ENCODE measurements at places on chromosomes 11 and 22.

DNA sequence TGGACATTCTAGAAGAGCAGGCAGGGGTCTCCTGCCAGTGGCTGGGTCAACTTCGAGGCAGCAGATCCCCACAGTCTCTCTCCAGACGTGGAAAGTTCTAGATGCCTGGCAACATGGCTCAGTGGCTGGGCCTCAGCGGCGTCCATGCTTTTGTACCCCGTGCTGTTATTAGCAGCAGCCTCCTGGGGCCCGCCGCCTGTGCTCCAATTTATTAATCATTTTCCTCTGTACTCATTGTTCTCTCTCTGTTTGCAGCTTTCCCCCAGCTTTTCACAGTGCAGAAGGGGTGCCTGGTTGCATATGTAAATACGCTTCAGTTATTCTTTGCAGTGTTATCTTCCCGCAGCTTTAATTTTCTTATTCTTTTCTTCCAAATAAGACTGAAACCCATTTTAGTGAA, 515.1 kb downstream of the TBC1D22A start:
- DNase-seq: no peak

- DNase-seq: no peak
Observed at GRCh38 chr11:92266806-92267205, 42.2 kb downstream of the FAT3 start.

- DNase-seq: no peak
Observed at GRCh38 chr11:30919389-30920152, 333.4 kb upstream of the MPPED2 start.

GRCh38 chr22:36465232-36466021, 16.0 kb downstream of the TXN2 start:
- no peak for DNase-seq

- no peak for DNase-seq
Observed at GRCh38 chr11:76007166-76007565, 192.2 kb downstream of the UVRAG start.

DNA sequence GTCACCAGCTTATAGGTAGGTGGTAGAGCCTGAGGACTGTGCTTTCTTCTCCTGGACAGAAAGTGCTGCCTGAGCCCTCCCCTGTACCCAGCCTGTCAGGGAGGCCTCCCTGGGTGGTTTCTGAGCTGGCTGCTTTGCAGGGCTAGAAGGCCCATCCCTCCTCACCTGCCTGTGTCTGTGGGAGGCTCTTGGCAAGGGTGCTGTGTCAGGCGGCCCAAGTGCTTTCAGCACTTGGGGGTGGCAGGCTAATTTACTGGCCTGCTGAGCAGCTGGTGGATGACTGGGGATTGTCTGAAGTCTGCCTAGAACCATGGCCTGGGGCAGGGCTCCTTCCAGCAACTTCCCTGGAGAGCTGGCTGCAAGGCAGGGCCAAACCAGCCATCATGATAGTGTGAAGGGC, 139.0 kb upstream of the NAV2 start:
- DNase-seq: no peak

GRCh38 chr11:62804310-62805075, 747 bp downstream of the NXF1 start:
- peak; percentile 15 for DNase-seq

DNA sequence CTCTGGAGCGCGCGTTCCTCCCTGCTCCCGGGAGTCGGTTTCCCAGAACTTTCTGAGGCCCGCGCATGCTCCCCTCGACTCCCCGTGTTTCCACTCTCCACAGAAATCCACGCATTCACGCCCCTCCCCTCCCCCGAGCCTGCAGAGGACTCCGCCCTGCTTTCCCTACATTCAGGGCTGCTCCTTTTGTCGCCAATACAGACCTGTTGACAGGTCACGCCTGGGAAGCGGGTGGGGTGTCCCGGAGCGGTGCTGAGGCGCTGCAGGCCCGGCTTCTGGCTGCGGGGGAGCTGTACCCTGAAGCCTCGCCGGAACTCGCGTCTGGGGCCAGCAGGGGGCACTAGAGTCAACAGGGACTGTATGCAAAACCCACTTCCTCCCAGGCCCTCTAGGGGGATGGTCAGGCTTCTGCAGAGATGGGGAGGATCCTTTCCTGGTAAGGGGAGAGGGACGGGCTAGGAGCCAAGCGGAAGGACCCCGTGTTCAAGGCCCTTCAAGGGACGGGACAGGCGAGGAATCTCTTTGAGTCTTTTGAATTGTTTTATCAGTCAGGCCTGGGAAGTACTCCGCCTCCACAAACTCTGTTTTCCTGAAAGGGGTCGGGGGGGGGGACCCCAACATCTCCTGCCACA, at the start of gene PRAME:
TSS of gene PRAME (minus strand) at position 294 of the 632 bp plus-strand sequence. CDS start 2,433 bp downstream, outside the sequence.
- peak; percentile 56 for DNase-seq

GRCh38 chr22:33504941-33505625, 415.2 kb downstream of the LARGE1 start:
- no peak for DNase-seq

DNA sequence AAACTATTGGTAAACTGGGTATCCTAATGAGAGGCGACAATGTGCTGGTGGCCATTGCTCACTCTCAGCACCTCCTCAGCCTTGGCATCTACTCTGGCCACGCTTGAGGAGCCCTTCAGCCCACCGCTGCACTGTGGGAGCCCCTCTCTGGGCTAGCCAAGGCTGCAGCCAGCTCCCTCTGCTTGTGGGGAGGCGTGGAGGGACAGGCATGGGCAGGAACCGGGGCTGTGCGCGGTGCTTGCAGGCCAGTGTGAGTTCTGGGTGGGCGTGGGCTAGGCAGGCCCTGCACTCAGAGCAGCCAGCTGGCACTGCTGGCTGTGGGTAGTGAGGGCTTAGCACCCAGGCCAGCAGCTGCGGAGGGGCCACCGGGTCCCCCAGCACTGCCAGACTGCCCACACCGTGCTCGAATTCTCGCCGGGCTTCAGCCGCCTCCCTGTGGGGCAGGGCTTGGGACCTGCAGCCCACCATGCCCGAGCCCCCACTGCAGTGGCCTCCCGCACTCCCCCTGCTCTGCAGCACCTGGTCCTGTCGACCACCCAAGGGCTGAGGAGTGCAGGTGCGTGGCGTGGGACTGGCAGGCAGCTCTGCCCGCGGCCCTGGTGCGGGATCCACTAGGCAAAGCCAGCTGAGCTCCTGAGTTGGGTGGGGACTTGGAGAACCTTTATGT, 575.9 kb upstream of the ANO3 start:
- DNase-seq: no peak

- no peak for DNase-seq
Observed at GRCh38 chr11:130645843-130646197, 197.4 kb downstream of the ADAMTS15 start.

- no peak for DNase-seq
Observed at GRCh38 chr11:61587541-61587941, 6.7 kb upstream of the SYT7 start.

- no peak for DNase-seq
Observed at GRCh38 chr11:1422481-1422880, 32.7 kb downstream of the BRSK2 start.

GRCh38 chr11:12110714-12111548, 541 bp downstream of the MICAL2 start:
- DNase-seq: no peak

DNA sequence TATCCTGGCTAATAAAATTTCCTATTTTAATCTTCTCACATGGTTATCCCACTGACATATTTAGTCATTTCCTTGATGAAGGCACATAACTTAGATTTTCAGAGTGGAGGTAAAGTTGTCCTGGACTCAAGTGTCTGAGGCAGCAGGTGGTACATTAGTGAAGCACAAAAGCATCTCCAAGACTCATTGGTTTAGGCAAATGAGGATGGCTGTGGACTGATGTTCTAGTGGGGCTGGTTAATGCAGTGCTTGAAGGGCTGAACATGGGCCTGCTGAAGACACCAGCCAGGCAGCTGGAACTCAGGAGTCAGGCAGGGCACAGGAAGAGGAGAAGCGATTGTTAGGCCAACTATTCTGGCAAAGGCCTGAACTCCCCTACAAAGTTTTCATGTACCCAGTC, 76.3 kb upstream of the SESN3 start:
- no peak for DNase-seq

DNA sequence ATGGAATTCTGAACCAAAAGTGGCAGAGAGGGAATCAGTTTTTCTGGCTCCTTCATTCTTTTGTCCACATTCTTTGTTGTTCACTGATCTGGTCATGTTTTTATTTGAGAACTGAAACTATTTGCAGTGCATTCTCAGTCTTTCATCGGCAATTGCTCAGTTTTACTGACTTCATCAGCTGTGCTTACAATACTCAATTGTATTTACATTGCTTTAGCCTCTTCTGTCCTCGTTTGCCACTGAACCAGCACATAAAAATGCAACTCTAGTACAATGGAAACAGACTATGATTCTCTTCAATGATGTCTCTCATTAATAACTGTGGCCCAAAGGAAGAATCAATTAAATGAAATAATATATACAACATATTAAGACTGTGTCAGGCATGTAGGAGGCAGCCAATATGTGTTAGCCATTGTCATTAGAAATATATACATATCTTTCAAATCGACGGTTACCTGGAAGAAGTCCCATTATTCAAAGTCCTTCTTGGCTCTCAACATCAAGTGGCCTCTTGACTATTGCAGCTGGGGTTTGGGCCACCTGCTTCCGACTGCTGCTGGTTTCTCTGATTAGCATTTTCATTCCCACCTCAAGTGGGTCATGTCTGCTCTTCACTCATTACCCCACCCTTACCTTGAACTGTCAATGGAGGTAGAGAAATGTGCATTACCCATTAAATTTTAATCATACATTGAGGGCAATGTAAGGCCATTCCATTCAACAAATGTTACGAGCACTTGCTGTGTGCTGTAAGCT, 600.1 kb downstream of the INSC start:
- DNase-seq: no peak

GRCh38 chr11:20963596-20963995, 294.2 kb downstream of the NELL1 start:
- DNase-seq: no peak

GRCh38 chr22:27990879-27991278, 71.8 kb upstream of the PITPNB start:
- DNase-seq: no peak

GRCh38 chr11:102994105-102994504, 38.6 kb upstream of the MMP13 start:
- no peak for DNase-seq

DNA sequence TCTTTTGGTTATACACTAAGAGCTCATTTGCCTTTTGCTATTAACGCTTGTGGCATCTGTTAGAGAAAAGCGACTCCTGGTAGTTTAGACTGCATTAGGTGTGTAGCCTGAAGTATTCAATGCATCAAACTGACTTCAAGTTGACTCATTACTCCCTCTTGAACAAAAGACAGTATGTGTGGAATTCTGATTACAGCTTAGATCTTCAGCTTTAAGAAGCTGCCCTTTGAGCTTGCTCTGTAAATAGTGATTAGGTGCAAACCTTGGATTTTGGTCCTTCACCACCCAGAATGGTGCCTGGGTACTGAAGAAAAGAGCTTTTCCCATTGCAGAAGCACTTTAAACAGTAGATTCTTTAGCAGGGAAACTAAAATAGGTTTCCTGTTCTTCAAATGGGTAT, 62.1 kb downstream of the FAT3 start:
- no peak for DNase-seq

GRCh38 chr11:10414181-10414580, 40.9 kb upstream of the AMPD3 start:
- no peak for DNase-seq

GRCh38 chr11:47001781-47002181, 65.2 kb downstream of the CSTPP1 start:
- no peak for DNase-seq

DNA sequence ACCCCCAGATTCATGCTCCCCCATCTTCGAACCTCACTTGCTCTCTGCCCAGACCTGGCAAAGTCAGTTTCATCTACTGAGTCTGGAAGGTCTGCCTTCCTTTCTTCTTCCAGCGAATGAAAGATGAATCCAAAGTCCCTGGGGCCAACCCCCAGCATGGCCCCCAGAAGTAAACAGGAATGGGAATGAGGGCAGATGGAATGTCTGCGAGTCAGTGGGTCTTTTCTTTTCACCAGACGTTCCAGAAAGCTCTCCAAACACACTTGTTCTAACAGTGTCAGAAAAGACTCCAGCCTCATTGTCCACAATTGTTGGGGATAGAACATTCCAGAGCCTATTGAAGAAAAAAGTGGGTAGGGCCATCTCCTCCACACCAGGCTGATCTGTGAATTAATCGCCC, 28.6 kb downstream of the RIBC2 start:
- no peak for DNase-seq

Data from stimulated activated CD4-positive, alpha-beta T cell treated with anti-CD3 and anti-CD28 coated beads, TNF-alpha, amount 100 ng/mL, for 24 hours (primary cell).